ENCODE measurements at places on chromosomes 4 and X.

DNA sequence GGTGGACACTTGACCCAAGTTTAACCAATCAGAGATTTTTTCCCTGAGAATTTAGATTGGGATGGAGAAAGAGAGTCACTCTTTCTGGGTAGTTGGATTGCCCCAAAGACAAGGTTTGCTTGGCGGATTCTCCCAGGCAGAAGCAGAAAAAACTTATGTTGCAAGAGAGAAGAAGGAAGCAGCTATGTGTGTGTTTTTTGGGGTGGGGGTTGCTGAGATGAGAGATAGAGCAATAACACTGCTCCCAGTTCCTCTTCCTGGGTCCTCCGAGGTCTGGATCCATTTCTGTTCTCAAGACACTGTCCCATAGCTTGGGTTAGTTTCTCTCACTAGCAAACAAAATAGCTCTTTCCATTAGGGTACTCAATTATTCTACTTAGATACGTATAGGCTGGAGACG, 222.1 kb downstream of the STIM2 start:
- no peak for DNase-seq

DNA sequence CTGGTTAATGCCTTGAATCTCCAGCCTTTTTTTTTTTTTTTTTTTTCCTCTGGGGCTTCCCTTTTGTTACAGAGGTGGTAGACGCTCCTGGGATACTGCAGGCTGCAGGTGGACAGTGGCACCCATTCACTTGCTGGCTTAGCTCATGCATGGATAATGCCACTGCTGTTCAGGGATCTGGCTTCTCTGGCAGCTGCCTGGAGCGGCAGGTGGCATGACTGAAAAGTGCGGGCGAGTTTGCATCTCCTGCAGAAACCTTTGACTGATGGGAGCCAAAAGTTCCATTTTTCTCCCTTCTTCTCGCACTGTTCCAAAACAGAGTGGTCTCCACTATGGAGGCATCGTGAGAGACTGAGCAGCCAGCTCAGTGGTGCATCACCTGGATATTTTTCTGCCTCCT, 5.9 kb upstream of the STIM2 start:
- no peak for DNase-seq

GRCh38 chrX:149462849-149463248, 42.3 kb downstream of the IDS start:
- DNase-seq = no peak

- no peak for DNase-seq
These were observed 18.8 kb downstream of the TACC3 start for GRCh38 chr4:1740021-1740545.

DNA sequence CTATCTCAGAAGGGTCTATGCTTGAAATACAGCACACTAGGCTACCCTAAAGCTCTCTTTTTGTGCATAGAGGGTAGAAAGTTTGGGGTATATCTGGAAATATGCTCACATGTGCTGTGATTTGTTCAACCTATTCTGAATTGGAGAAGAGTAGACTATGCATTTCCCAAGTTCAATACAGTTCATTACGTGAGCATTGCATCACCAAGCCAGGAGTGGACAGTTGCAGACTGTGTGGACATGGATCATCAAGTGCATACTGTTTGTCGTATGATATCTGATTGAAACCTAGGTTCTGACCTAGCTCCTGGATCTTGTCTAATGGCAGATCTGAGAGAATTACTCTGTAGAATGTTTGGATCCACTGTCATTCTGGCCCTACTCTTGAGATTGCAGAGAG, 161.1 kb downstream of the FRAS1 start:
- DNase-seq = no peak

- no peak for DNase-seq
These were observed 38.8 kb downstream of the MSN start for GRCh38 chrX:65706041-65706828.

GRCh38 chr4:181970366-181970765, 272.8 kb upstream of the TENM3 start:
- no peak for DNase-seq

Measured in omental fat pad (tissue), 4 donors.